ENCODE measurements at places on chromosomes 16 and 17.

DNA sequence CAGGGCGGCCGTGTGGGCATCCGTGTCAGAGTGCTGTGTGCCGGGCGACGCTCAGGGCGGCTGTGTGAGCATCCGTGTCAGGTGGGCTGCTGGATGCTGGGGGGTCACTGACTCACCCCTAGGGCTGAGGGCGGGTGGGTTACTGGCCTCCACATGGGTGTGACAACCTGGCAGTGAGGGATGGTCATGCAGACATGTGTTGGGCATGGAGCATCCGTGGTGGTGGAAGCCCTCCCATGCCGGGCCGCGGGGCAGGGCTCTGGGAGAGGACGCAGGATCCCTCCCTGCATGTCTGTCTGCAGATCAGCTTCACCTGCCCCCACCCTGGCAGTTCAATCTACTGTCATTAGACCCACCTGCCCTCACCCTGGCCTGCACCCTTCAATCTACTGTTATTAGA is 56.3 kb downstream of the METRNL start:
- DNase-seq = no peak

DNA sequence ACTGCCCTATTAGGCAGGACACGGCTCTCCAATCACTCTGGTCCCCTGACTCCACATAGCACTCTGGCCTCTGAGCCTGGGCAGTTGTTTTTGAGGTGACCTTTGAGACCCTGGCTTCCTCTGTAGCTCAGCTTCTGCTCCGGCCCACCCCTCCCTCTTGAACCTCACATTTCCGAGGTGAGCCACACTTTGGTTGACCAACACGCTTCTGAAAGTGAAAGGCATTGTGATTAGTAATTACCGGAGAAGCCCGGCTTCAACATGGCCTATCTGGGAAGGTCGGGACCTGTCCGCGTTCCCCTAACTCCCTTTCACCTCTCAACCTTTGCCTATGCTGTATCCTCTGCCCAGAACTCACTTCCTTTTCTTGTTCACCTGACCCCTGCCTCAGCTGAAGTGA is 10.3 kb upstream of the ITGAX start:
- no peak for DNase-seq

DNA sequence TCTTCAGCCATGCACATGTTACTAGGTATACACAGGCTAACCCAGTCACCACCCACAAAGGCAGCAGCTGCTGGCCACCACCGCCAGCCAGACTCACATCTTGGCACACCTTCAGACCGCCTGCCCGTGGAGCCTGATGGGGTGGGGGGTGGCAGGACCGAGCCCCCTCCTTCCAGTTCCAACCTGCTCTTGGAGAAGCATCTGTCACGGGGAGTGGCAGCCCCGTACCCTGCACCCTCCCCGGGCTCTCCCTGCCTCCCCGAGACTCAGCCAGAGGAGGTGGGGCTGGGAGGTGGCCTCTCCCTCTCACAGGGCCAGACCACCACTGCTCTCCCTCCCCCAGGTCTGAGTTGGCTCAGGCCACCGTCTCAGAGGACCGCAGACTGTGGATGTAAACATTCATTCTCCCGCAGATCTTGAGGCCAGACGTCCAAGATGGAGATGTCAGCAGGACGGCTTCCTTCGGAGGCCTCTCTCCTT is 11.3 kb upstream of the RBFOX3 start:
- no peak for DNase-seq

- DNase-seq = no peak
Observed at GRCh38 chr16:53950677-53951076, 246.7 kb downstream of the FTO start.

DNA sequence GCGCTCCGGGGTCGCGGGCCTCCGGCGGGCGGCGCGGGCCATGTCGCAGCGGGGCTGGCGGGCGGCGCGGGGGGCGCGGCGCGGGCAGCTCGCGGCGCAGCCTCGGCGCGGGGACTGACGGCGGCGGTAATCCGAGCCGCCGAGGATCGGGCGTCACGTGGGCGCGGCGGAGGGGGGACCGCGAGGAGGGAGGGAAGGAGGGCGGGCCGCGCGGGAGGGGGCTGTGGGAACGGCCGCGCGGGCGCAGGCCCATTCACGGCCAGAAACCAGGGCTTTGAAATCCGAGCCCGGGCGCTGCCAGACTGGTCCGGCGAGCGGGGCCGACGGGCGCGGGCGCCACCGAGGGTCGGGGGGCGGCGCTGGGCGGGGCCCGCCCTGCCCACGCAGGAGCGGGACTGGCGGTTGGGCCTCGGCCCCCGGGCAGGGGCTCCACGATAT is at the start of gene MTSS2:
Gene MTSS2, minus strand, starts transcription at position 116 of the 438 bp plus-strand sequence. CDS start 262 bp downstream, outside the sequence.
- peak; percentile 88 for DNase-seq

DNA sequence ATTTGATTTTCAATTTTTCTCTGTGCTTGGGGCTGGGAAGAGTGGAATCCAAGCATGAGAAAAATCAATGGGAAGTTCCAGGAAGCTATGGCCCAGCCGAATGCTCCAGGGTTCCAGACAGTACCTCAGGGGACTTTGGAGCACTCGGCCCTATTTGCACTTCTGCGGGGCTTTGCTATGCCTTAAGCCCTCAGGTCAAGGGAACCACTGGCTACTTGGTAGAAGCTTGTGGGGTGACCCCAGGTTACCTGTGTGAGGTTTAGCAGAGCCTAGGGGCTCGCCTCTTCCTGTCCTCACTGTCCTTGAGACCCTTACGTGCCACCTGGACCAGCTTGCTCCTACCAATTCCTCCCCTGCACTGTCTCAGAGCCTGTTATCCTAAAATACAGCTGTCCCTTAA is 121.3 kb downstream of the MGAT5B start:
- no peak for DNase-seq

DNA sequence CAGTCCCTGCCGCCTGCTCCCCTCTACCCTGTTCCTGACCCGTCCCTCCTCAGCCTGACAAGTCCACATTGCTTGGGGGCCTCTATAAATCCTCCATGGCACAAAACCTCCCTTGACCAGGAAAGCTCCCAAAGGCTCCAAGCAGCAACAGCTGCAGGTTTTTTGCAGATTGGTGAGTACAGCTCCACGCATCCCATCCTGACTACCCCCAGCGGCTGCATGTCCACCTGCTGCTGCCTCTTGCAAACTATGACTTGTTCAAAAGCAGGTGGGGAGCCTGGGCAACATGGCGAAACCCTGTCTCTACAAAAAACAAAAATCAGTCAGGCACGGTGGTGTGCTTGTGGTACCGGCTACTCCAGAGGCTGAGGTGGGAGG is 122.8 kb downstream of the ANKRD11 start:
- no peak for DNase-seq

DNA sequence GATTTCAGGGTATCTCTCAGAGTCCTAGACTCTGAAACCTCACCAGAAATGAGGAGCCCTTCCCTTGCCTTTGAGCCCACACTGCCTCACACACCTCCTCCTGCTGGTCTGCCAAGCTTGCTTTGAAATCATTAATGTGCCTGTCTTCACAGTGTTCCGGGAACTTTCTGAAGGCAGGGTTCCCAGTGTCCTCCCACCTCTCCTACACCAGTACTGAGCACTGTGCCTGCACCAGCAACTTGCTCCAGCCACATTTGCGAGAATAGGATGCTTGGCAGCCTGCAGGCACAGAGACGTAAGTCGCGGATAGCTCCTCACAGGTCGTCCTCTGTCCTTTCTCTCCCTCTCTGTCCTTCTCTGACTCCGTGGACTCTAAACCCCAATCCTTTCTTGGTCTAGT is 408.4 kb upstream of the EEF2KMT start:
- DNase-seq = no peak

- no peak for DNase-seq
Observed at GRCh38 chr16:83102336-83102735, 475.6 kb downstream of the CDH13 start.
